ENCODE measurements at places on chromosomes 1 and 21.

DNA sequence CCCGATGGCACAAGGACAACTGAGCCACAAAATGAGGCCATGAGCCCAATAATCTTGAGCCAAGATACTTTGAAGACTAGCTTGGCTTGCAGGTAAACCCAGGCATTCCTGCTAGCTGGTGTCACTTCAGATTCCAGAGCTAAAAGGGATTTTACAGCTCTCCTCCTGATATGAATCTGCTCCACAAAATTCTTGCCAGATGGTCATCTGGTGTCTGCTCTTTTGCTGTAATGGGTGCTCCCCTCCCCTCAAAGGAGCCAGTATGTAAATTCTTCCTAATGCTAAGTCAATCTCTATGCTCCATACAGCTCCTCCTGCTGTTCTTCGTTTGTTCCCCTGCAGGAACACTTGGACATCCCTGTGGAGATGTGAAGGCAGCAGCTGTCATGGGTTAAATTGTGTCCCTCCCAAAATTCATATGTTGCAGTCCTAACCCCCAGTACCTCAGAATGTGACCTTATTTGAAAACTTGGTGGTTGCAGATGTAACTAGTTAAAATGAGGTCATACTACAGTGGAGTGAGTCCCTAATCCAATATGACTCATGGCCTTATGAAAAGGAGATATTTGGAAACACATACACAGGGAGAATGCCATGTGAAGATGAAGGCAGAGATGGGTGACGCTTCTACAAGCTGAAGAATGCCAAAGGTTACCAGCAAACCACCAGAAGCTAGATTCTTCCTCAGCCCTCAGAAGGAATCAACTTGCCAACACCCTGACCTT lies 180.6 kb upstream of the PALMD start:
- no peak for DNase-seq

GRCh38 chr1:89942825-89943658 lies 51.9 kb upstream of the ZNF326 start:
- no peak for DNase-seq

DNA sequence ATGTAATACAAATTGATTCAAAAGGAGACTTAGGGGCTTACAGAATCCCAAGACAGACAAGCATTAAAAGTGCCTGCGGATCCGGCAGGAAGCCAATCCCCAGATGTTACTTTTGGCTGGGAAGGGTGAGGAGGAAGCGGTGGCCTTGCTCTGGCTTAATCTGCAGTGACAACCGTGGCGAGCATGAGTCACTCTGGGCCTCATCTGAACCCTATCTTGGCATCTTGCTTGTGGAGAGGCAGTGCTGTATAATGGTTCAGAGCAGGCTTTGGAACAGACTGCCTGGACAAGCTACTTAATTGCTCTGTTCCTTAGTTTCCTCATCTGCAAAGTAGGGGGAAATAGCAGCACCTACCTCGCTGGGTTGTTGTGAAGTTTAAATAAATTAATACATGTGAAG lies 74.1 kb downstream of the XCL2 start:
- no peak for DNase-seq

GRCh38 chr1:235069577-235070563 lies 58.8 kb downstream of the TOMM20 start:
- peak; percentile 72 for DNase-seq

DNA sequence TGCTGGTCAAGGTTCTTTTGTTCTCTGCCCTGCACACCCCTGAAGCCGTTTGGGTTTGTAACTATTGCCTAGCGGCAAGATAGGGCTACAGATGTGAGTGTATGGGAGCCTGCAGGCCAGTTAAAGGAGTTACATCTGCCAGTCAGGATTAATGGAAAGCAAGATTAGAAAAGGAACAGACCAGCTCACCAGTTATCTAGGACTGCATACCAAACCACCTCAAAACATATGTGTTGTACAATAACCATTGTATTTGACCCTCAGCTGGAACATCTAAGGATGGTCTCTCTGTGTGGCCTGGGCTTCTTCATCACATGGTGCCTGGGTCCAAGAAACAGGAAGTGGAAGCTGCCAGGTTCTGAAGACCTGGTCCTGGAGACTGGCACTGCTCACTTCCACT lies 52.5 kb upstream of the FBXO28 start:
- no peak for DNase-seq

- DNase-seq: no peak
Measured at GRCh38 chr1:41493117-41493536, 8.6 kb upstream of the EDN2 start.

GRCh38 chr1:3610527-3611169 lies 660 bp downstream of the MEGF6 start:
- DNase-seq: no peak

GRCh38 chr1:11431941-11432507 lies 46.9 kb upstream of the DISP3 start:
- DNase-seq: no peak

- DNase-seq: no peak
Measured at GRCh38 chr1:212098771-212099170, 63.2 kb downstream of the DTL start.

DNA sequence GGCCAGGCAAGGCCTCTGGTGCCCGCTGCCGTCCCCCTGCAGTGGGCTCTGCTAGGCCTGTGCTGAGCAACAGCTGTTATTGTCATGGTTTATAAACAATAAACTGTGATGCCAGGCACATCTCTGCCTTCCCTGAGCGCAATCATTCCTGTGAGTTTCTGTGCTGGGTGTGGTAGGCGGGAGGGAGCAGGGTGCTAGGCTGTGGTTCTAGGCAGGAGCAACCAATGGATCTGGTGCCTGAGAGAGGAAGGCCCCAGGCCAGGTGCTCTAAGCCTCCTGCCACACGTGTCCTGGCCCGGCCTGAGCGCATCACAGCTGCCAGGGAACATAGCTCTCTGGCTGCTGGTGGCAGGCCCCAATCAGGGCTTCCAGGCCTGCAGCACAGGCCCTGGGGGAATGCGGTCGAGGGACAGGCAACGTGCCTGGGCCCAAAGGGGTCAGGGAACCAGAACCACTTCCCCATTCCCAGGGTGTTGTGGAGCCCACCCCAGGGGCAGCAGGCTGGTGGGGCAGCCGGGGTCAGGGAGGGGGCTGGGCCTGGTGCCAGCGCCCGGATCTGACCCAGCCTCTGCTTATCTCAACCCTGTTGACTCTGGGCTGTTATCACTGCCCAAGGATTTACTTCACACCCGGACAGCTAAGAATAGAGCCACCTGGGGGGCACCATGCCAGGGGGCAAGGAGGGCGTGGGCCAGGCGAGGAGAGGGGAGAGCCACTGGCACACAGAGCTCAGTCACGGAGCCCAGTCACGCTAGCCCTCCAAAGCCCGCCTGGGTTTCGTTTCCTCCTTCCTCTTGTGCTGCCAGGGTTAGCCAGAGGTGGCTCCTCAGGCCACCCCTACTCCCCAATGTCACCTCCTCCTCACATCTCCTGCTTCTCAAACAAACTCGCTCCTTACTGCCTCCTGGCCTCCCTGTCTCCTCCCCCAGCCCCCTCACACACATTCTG lies 11.5 kb downstream of the TRIM46 start:
- DNase-seq: no peak

DNA sequence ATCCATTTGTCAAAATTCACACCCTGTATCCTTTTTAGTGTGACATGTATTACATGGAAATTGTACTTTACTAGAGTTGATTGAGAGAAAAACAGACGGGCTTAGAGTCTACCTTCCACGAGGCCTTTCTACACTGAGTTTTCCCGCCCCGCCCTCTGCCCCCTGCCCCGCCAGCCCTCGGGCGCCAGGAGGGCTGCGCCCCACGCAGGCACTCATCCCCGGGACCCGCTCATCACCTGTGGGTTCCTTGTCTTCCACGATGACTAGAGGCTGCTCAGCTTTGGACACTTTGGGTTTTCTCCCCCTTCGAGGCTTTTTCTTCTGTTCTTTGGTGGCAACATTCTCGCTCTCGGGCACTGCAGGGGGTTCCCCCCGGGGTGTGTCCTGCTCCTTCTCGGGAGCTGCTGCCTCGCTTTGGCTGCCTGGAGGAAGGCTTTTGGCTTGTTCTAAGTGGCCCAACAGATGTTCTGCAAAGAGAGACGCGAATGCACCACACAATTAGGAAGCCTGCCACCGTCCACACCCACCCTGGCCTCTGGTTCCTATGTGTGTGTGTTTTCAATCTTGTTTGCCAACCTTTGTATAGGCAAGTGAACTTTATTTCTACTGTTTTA lies 39.6 kb downstream of the PRDM15 start:
- no peak for DNase-seq

DNA sequence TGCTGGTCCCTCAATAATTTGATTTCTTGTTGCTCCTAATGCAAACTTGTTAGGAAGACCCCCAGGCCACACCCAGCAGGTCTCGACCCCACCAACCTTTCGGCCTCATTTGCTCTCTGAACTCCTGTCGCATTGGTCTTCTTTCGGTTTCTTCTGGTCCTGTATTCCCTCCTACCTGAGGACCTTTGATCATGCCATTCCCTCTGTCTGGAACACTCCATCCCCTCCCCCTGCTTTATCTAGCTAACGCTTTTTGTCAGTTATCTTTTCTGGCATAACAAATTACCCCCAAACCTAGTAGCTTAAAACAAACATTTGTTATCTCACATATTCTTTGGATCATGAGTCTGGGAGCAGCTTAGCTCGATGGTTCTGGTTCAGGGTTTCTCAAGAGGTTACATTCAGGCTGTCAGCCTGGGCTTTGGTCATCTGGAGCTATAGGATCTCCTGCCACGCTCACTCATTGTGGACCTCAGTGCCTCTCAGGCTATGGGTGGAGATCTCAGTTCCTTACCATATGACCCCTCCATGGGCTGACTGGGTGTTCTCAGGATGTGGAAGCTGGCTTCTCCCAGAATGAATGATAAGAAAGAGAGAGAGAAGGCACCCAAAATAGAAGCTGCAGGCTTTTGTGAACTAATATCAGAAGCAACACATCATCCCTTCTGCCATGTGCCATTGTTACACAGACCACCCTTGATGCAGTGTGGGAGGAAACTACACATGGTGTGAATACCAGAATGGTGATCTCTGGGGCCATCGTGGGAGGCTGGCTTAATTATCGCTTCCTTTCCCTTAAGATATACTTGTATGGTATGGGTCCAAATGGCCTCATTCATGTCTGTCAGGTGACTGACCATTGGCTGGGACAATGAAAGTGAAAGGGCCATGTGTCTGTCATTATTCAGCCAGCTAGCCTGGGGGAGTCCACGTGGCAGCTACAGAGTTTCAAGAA lies 29.1 kb upstream of the BCAR3 start:
- DNase-seq: no peak

DNA sequence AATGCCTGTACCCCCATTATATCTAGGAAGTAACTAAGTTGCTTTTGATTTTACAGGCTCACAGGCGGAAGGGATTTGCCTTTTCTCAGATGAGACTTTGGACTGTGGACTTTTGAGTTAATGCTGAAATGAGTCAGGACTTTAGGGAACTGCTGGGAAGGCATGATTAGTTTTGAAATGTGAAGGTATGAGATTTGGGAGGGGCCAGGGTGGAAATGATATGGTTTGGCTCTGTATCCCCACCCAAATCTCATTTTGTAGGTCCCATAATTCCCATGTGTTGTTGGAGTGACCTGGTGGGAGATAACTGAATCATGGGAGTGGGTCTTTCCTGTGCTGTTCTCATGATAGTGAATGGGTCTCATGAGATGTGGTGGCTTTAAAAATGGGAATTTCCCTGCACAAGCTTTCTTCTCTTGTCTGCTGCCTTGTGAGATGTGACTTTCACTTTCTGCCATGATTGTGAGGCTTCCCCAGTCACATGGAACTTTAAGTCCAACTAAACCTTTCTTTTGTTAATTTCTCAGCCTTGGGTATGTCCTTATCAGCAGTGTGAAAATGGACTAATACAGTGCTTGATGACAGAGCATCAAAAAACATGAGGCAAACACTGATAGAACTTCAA lies 1119.5 kb downstream of the PLA2G4A start:
- DNase-seq: no peak

- no peak for DNase-seq
Measured at GRCh38 chr21:35635261-35635660, 425.1 kb downstream of the SETD4 start.
